ENCODE measurements at places on chromosomes 12 and 14.

DNA sequence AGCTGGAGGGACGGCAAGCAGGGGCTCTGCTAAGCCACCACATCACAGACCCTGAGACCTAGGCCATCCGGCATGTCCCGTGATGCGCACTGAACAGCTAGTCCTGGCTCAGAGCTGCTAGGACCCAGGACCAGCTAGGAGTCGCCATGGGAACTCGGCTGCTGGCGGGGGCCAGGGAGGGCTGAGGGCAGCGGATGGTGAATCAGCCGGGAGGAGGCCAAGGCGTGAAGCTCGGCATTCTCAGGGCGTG is 5.1 kb downstream of the AHNAK2 start:
- DNase-seq: peak; percentile 83

DNA sequence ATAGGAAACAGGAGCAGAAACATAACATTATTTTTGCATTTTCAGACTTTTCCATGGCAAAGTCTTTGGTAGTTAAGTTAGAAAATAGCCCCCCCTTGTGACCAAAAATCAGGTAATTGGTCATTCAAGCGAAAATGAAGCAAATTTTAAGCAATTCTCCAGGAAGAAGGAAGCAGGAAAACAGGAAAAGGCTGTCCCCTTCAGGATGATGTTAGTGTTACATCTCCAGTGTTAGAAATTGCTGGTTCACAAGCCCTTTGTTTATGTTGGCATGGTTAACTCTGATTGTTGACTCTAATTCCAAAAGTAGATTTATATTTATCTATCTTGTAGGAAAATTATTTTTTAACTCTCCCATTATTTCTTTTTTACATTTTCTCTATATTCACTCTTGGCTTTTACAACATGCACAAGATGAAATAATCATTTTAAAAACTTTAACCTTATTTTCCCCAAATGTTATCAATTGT is 18.8 kb upstream of the GAS2L3 start:
- DNase-seq: peak; percentile 67

DNA sequence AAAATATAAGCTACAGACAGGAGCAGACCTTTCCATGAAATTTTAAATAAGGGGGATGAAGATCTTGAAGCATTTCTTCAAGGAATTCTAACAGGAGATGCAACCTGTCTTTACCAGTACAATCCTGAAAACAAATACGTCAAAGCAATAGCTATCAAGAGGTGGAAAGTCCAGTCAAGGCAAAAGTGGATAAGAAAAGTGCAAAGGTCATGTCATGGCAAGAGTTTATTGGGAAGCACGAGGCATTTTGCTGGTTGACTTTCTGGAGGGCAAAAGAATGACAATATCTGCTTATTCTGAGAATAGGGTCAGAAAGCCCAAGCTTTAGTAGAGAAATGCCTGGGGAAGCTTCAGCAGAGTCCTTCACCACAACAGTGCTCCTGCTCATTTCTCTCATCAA is 34.3 kb upstream of the PRB4 start:
- no peak for DNase-seq

GRCh38 chr14:75610834-75611233 is 32.4 kb downstream of the FLVCR2 start:
- no peak for DNase-seq

- no peak for DNase-seq
These were observed 14.2 kb downstream of the TRPV4 start for GRCh38 chr12:109818905-109819500.

- no peak for DNase-seq
These were observed 14.6 kb upstream of the EIF2B2 start for GRCh38 chr14:74988131-74988530.

GRCh38 chr14:22556021-22556989 is 32.7 kb downstream of the DAD1 start:
- DNase-seq: peak; percentile 34

GRCh38 chr12:52216807-52217206 is 16.2 kb upstream of the KRT7 start:
- DNase-seq: no peak

- no peak for DNase-seq
These were observed 113.1 kb upstream of the CCND2 start for GRCh38 chr12:4160314-4161040.

DNA sequence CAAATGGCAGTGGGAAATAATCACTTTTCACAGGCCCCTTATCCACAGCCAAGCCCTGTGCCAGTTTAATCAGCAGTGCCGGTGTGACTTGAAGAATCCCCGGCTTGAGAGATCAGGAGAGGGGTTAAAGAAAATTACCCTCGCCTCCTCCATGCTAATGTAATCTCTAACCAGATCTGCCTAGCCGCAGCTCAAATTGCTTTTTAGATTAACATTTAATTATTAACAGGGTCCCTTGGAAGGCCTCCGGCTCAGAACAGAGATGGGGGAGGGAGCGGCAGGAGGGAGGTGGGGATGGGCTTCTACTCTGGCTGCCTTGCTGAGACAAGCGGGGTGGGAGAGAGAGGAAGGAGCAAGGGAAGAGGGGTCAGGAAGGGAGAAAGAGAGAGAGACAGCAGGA is 24.0 kb downstream of the FAM222A start:
- DNase-seq: no peak

GRCh38 chr12:6053541-6053940 is 70.9 kb downstream of the VWF start:
- no peak for DNase-seq

GRCh38 chr14:36655963-36656686 is 5.5 kb upstream of the PAX9 start:
- no peak for DNase-seq

DNA sequence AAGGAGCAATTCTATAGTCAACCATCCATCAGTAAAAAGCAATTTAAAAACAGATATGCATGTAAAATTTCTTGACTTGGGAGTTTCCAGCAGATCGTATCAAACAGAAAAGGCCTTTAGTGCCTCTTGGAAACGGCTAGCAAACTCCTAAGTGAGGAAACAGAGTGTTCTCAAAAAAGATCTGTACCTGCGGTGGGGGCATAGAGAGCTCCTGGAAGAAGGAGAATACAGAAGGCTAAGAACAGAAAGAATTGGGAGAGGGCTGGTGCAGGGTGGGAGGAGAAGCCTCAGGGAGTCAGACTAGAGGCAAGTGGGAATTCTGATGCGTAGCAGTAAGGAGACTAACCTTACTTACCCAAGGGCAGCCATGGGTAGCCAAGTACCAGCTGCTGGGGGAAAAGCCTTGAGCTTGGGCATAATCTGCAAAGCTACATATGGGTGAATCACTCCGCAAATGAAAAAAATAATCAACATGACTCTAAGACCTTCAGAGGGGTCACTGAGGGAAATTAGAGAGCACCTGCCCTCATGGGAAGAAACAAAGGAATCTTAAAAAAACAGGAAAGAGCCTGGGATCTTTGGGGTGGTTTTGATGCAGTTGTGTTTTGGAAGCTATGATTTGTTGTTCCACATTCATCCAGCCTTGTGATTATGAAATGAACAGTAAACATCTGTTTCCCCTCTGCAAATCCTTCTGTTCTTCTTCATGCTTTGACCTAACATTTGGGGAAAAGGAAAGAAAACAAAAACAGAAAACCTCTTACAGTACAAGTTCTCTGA is 10.4 kb downstream of the RHOJ start:
- DNase-seq: no peak

DNA sequence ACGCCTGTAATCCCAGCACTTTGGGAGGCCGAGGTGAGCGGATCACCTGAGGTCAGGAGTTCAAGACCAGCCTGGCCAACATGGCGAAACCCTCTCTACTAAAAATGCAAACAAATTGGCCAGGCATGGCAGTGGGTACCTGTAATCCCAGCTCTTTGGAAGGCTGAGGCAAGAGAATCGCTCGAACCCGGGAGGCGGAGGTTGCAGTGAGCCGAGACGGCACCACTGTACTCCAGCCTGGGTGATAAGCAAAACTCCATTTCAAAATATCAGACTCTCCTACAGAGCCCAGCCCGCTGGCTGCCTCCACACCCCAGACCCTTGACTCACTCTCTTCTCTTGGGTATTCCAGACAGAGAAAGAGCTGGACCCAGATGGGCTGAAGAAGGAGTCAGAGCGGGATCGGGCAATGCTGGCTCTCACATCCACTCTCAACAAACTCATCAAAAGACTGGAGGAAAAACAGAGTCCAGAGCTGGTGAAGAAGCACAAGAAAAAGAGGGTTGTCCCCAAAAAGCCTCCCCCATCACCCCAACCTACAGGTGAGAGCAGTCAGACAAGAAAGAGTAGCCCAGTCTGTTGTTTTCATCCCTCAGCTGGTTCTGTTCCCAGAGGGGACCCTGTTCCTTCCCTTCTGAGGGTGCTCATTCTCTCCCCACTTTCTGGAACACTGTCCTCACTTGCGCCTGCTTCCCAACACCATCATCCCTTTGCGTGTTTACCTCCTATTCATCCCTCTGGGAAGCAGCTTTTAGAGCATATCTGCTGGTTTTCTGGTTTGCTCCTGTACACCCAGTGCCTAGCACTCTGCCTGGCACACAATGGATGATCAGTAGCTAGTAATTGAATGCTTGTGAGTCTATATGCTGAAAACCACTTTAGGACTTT is 19.7 kb downstream of the AGAP2 start:
- no peak for DNase-seq

DNA sequence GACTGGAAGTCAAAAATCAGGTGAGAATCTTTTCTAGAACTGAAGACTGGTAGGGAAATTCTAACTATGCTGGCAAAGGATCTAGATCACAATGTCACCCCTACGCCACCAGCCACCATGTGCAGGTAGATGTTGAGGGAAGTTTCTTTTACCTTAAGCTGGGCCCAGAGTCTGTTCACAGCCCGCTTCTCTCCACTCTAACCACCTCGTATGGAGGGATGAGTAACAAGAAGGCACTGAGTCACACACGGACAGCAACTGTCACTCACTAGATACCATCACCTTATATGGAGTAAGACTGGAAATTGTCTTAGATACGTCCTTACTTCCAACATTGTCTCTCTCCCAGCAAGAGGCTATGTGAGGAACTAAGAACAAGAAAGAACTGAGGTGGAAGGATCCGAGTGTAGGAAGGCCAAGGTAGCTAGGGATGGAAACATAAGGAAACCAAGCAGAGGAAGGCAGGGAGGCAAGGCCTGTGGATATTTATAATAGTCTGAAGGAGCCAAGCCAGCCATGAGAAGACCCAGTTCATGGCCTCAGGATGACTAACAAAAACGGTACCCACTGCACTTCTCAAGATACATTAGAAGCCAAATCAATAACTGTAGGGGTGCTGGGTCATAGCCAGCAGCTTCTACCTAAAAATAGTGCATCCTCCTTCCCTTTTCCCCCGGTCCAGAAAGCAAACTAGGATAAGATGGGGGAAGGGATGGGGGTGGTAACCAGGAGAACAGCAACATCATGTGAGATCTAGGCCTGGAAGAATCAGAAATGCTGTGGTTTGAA is 15.5 kb downstream of the REM2 start:
- DNase-seq: peak; percentile 65

DNA sequence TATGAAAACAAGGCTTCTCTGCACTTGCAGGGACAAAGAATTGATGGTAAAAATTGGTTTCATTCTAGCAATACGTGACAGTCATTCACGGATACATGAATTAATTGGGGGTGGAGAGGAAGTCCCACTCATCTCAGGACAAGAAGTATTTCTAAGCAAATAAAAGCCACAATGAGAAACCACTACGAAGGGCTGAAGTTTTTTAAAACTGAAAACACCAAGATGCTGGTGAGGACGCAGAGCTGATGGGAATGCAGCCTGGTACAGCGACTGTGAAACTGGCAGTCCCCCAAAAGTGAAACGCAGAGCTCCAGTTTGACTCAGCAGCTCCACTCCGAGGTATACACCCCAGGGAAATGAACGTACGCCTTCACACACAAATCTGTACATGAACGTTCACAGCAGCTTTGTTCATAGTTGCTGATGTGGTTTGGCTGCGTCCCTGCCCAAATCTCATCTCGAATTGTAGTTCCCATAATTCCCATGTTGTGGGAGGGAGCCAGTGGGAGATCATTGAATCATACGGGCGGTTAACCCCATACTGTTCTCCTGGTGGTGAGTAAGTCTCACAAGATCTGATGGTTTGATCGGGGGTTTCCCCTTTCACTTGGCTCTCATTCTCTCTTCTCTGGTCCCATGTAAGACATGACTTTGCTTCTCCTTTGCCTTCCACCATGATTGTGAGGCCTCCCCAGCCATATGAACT is 89.0 kb downstream of the SCARB1 start:
- DNase-seq: peak; percentile 96

- no peak for DNase-seq
These were observed 2.6 kb upstream of the TAC3 start for GRCh38 chr12:57018906-57019305.

GRCh38 chr12:3364226-3364625 is 126.8 kb upstream of the PRMT8 start:
- DNase-seq: no peak

- no peak for DNase-seq
These were observed 43.9 kb downstream of the TTC9 start for GRCh38 chr14:70685474-70686197.

- DNase-seq: peak; percentile 69
These were observed at the start of gene HDAC7 for GRCh38 chr12:47819896-47820630. TSS of gene HDAC7 (minus strand) at chr12:47819903. CDS start at chr12:47819785, 118 bp downstream.

- DNase-seq: no peak
These were observed 2.8 kb downstream of the SLC25A47 start for GRCh38 chr14:100325958-100326357.

- no peak for DNase-seq
These were observed at the start of gene SYT10 for GRCh38 chr12:33439587-33440011. TSS of gene SYT10 (minus strand) at chr12:33439819. CDS start at chr12:33439522, 297 bp downstream.

DNA sequence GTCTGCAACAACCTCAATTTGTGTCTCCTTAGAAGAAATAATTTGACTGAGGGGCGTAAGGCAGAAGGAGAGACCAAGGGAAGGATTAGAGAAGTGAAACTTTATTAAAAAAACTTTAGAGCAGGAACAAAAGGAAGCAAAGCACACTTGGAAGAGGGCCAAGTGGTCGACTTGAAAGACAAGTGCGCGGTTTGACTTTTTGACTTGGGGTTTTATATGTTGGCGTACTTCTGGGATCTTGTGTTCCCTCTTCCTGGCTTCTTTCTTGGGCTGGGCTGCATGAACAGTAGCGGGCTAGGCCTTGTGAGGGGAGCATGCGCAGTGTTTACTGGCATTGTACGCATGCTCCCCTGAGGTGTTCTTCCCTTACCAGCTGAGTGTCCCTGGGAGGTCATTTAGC is 369.3 kb upstream of the DCN start:
- DNase-seq: no peak

- peak; percentile 17 for DNase-seq
These were observed 30.5 kb downstream of the DPF3 start for GRCh38 chr14:72863216-72864006.

Measured in fibroblast of skin of left quadriceps (primary cell).